Activated naive CD4-positive, alpha-beta T cell treated with anti-CD3 and anti-CD28 coated beads, Interleukin-2, amount 10 ng/mL, durations not matched to agents 7 days and 5 days (primary cell): ENCODE measurements at places on chromosomes 1 and 21.

GRCh38 chr1:116309090-116309870, 63.8 kb upstream of the ATP1A1 start:
- no peak for DNase-seq

- DNase-seq: no peak
Observed at GRCh38 chr1:44038876-44039657, 7.8 kb upstream of the SLC6A9 start.

GRCh38 chr1:89311757-89312156, 39.1 kb upstream of the GBP5 start:
- DNase-seq: no peak

DNA sequence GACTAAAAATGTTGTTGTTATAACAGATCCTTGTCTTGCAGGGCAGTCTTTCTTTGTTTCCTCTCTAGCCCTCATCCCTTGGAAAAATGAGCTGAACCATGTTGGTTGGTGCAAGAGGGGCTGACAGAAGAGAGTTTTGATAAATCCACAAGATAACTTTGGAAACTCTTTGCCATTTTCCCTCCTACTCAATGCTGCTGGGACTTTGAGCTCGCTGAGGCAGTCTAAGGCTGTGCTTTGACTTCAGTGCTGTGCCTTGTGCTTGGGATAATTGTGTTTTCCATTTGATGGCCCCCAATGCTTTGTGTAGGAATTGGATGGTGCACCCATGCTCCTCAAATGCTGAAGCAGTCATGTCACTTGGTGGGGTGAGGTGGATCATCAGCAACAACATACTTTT, 31.7 kb downstream of the ST6GALNAC3 start:
- DNase-seq: no peak

DNA sequence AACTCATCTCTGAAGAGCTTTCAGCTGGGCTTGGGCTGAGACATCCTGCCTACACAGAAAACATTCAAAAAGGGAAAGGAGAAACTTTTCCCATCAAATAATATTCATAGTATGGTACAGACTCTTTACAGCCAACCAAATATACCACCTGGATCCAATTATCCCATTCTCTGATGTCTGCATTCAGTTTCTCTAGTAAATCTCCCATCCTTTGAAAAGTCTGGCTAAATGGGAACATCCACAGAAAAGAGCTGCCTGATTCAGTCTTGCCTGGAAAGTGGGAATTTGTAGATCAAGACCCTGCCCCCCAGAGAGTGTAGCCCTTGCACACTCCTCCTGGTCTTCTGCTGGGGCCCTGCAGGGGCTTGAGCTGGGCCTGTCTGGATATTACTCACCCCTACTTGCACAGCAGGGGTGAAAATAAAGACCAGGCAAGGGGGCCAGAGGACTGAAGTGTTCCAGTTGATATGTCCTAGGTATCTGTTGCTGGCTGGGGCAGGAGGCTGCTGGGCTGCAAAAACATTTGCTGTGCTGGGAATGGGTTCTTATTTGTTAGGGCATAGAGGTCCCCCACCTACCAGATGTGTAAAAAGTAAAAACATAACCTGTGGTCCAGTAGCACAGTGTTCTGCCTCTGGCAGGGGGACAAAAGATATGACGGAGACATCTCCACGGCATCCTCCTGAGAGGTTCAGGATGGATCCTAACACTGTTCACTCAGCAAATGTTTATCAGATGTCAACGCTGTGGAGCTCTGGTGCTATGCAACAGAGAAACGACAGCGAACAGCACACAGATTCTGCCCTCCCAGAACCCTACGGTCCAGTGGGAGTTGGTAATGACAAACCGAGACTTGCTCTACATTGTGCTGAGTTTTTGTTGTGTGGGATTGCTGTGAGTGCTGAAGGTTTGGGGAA, 140.3 kb downstream of the PLXNA2 start:
- no peak for DNase-seq

DNA sequence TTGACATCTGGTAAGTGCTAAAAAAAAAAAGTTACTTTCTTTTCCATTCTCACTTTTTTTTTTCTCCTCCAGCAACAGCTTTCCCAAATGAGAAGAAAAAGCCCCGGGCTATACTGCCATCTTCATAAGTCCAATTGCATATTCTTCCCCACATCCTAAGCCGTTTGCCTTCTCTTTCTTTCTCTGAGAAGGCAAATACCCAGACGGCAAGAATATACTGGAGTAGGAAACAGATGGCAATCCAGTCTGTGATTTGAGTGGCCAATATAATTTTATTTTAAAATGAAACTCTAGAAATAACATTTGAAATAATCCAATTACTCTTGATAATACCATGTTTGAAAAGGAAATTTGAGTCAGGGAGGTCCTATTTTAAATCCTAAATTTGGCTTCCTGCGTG, 44.6 kb upstream of the GREM2 start:
- DNase-seq: no peak

- DNase-seq: no peak
Observed at GRCh38 chr1:145898756-145899155, 11.1 kb downstream of the ITGA10 start.

GRCh38 chr1:161872506-161872905, 106.4 kb downstream of the ATF6 start:
- DNase-seq: no peak

DNA sequence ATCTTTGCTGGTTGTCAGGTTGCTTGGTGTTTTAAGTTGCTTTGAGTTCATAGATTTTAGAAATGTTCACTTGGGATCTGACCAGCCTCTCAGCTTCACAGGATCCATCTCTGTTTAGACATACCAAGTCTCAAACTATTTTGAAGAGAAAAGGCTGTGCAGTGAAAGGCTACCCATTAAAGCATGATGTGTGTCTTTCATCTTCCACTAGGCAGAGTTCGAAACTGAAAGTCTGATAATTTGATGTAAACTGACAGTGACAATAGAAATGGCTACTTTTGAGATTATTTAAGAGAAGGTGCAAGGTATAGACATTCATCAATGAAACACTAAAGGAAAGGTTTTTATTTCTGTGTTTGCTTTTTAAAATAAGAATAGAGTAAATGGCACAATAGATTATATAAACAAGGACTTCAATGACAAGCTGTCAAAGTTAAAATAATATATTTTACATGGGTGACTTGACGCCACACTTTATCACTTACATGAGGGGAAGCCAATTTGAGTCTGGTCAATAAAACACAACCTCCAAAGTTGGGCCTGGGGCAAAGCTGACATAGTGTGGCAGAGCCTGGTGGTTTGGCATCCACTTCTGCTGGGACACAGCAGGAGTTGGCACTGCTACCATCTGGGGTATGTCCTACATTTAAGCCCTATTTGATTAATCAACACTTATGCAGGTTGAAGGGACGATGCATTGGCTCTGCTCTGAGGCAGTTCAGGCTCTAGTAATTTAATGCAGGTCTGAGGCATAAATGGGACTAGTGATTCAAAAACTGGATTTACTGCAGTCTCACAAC, 197.7 kb downstream of the CRB1 start:
- DNase-seq: no peak

- no peak for DNase-seq
Observed at GRCh38 chr1:97088391-97088790, 366.8 kb downstream of the PTBP2 start.
